AG04450 (cell line): ENCODE measurements at places on chromosomes 1 and 21.
A peak's percentile ranks its signal among the peaks of the same experiment; 100 is the strongest.

- DNase-seq, result no peak
Observed at GRCh38 chr1:218711884-218712674, 366.9 kb downstream of the TGFB2 start.

DNA sequence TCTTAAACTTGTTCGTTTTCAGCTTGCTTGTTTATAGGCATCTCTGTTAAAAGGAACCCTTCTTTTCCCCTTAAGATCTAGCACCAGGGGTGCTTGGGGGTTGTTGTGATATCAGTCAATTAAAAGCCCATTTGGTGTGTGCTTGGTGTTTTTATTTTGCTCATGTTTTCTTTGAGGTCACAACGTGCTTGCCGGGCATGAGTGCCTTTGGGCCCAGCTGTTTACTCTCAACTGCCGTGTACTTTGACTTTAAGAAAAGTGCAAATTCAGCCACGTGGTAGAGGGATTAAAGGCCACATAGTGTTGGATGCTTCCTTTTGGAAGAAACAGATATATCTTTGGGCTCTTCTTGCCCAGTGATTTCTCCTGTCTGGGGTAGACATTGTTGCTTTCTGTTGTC lies 10.5 kb downstream of the ARID1A start:
- DNase-seq, result no peak

- no peak for DNase-seq
Observed at GRCh38 chr1:93818570-93818959, 60.4 kb downstream of the DNTTIP2 start.

- no peak for DNase-seq
Observed at GRCh38 chr1:41053316-41053715, 31.8 kb upstream of the SLFNL1 start.

DNA sequence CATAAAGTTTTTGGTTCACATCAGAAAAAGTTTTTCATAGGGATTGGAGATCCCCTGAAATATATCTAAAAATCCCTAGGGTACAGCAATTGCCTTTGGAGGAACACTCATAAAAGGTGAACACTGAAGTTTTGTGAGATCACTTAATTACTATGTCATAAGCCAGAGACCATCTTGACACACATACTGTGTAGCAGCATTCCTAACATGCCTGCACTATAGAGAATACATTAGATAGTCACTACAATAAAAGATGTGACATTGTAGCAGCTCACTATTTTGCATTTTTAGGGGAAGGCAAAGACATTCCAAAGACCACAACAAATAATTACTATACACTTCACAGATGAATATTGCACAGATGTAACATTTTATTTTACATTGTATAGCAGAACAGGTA lies 779.9 kb downstream of the KCNT2 start:
- no peak for DNase-seq

- peak; percentile 8 for DNase-seq
Observed at GRCh38 chr1:61301824-61302657, 219.7 kb downstream of the NFIA start.

- peak; percentile 69 for DNase-seq
Observed at GRCh38 chr1:46643368-46643775, 24.8 kb downstream of the ATPAF1 start.

GRCh38 chr1:163395790-163396189 lies 74.0 kb downstream of the NUF2 start:
- DNase-seq, result no peak

GRCh38 chr1:16094453-16095158 lies 21.2 kb upstream of the FAM131C start:
- no peak for DNase-seq

- no peak for DNase-seq
Observed at GRCh38 chr1:24708938-24709337, 36.3 kb upstream of the CLIC4 start.

DNA sequence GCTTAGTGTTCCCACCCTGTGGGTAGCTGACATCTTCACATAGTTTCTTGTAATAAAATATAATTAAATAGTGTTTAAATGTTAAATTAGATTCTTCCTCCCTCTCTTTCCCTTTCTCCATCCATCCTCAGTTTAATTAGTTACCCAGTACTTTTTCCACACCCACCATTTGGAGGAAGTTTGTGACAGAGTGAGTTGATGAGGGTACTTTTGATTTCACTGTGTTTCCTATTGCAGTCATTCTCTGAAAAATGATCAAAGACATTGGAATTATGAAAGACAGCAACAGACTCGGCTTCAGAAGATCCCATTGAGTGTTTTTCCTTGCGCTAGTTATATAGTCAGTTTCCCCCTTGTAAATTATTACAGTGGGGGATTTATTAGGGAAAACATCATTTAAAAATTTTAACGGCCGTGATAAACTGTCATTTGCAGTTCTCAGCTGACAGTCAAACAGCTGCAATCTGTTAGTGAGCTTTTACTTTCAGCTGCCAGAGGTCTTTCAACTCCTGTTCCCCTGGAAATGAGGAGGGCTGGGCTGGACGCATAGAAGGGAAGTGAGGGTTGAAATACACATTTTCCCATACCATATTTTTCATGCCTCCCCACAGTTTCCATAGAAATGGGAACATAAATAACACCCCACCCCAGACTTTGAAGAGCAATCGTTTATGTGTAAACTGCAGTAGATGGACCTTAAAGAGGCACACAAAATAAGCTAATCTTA lies 61.3 kb upstream of the CACYBP start:
- no peak for DNase-seq

- no peak for DNase-seq
Observed at GRCh38 chr1:119266858-119267257, 101.7 kb upstream of the HAO2 start.

DNA sequence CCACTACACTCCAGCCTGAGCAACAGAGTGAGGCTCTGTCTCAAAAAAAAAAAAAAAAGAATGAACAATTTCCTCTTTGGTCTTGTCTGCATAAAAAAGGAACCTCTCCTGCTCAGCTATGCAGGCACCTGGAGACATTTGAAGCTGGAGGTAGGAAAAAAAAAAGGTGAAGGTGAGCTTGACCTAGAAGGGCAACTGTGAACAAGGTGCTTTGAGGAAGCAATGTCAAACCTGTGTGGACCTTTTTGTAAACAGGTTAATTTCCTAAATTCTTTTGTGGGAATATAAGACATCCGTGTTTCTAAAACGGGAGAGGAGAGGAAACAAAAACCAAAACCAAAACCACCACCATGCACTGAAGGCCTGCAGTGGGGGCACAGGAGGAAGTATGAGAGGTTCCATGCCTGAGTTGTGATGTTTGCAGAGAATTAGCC lies 77.5 kb downstream of the SLC45A1 start:
- DNase-seq, result no peak
